ENCODE measurements at places on chromosomes 1 and 21. TPM values are rescaled to one million over a fixed set of nuclear protein-coding genes. Genes with fewer than 3 reads are reported as not detected.

The INAVA gene
- 176 TPM for total RNA-seq

The SLC41A1 gene
- total RNA-seq = 12.8 TPM

The BRDT gene
- not detected for total RNA-seq

The MAGI3 gene
- 10.7 TPM for total RNA-seq

The RRP1 gene
- total RNA-seq = 26.4 TPM

The S100A1 gene
- total RNA-seq = 33.5 TPM

- no peak for DNase-seq
Measured at GRCh38 chr1:242839101-242839500, 314.6 kb upstream of the PLD5 start.

- no peak for DNase-seq
Measured at GRCh38 chr21:16865632-16866031, 647.2 kb upstream of the CXADR start.

GRCh38 chr1:203395751-203396150 lies 44.8 kb upstream of the FMOD start:
- DNase-seq = no peak

DNA sequence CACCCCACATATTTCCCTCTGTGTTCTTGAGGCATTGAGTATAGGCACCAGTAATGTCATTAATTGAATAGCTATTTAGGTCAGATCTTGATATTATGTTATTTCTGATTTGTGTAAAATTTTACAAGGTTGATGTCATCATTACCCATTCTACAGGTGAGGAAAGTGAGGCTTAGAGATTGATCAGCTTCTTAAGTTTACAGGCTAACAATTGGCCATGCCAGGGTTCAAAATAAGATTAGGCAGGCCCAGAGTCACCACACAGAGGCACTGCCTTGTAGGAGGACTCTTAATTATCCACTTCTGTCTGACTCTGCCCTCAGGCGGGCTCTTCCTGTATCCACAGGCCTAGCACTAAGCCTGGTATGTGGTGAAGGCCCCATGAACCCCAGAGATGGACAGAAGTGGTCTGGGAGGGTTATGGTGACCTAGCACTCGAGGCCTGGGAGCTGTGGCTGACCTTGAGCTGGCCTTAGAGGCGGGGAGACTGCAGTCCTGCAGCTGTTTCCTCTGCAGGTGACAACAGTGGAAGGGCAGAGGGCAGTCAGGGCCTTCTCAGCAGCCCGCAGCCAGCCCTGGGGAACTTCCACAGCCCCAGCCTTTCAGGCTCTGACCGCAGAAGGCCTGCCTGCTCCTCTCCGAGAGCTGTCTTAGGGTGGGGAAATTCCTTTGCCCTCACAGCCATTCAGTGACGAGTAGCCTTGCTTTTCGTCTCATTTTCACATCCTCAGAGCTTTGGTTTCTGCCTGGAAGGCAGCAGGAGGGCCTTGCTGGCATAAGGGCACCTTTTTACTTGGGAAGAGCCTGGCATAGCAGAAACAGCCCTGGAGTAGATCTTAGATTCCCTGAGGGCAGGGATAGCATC lies 12.2 kb downstream of the ZDHHC18 start:
- DNase-seq = no peak

DNA sequence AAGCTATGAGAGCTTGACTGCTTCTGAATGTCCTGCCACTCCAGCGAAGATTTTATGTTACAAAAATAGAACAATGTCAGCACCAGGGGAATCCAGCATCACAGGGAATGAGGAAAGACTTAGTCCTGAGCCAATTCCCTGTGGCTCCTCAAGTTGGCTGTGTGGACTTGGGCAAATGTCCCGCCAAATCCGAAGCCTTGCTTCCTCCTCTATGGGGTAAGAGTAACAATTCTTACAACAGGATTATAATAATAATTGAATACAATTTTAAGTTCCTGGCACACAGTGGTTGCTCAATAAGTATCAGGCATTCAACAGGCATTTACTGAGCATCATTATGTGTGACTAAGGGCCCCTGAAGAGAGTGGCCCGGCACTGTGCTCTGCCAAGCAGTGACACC lies 44.4 kb downstream of the STPG1 start:
- DNase-seq = peak; percentile 93

- DNase-seq = no peak
Measured at GRCh38 chr1:15944308-15945010, 31.4 kb downstream of the ZBTB17 start.

- no peak for DNase-seq
Measured at GRCh38 chr1:155759966-155760630, 71.2 kb downstream of the DAP3 start.

DNA sequence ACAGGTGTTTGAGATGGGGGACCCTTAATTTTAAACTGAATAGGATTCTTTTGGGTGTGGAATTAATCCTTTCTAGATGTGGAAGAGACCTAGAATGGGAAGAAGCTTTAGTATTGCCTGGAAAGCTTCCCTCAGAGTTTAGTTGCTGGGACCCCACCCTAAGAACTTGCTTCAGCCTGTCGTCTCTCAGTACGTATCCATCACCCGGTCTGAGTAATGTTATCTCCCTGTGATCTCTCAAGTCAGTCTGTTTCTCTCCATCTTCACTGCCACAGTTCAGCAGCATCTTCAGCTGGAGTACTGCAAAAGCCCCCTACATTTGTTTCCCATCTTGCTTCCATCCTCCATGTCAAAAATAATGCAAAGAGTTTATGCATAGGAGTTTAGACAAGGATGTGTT lies 28.9 kb downstream of the CNST start:
- no peak for DNase-seq

All from lower leg skin (tissue), 4 donors.